ENCODE measurements at places on chromosomes 16 and 17. TPM values are rescaled to one million over a fixed set of nuclear protein-coding genes. Genes with fewer than 3 reads are reported as not detected.

The TBC1D3C gene
- total RNA-seq = not detected

GRCh38 chr17:15914400-15915170 is 30.3 kb upstream of the ADORA2B start:
- H3K4me1 ChIP-seq = peaks cover 8% of the 10 kb centered on the region
- no peak for DNase-seq
- no peak overlapping the region for H3K27ac ChIP-seq
- H3K36me3 ChIP-seq = no peaks in the 10 kb centered on the region
- H3K4me3 ChIP-seq = no peak overlapping the region
- no peaks in the 10 kb centered on the region for H3K27me3 ChIP-seq

GRCh38 chr17:50095626-50096037 is 481 bp downstream of the PDK2 start:
- no peaks in the 10 kb centered on the region for H3K27me3 ChIP-seq
- peaks cover 3% of the 10 kb centered on the region for H3K36me3 ChIP-seq
- H3K27ac ChIP-seq = peak overlapping the region; percentile 82
- DNase-seq = no peak
- H3K4me1 ChIP-seq = peaks cover 34% of the 10 kb centered on the region

DNA sequence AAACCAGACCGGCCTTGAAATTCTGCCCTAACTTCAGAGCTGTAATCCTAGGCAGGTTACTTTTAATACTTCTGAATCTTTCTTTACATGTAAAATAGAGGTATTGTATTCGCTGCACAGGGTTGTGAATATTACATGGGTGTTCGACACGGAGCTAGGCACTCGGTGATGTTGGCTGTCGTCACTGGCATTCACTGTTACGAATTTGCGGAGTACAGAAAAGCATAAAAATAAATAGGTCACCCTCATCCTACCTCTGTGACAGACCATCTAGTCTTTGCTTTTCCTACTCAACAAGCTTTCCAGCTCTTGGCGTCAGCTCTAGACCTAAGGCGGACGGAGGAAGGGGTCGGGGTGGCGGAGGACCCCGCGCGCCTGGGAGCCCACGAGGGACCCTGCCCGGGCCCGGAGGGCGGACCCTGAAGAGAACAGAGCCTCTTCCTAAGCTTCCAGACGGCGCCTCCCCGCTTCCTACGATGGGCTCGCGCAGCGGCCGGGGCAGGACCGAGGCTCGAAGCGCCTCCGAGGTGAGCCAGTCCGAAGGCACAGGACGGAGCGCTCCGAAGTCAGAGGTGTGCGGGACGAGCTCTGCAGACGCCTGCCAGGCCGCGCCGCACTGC is 879 bp upstream of the SPG7 start:
- H3K27me3 ChIP-seq = no peaks in the 10 kb centered on the region
- peak overlapping the region; percentile 94 for H3K4me3 ChIP-seq
- H3K4me1 ChIP-seq = peaks cover 56% of the 10 kb centered on the region
- no peak overlapping the region for H3K27ac ChIP-seq
- no peak for DNase-seq

DNA sequence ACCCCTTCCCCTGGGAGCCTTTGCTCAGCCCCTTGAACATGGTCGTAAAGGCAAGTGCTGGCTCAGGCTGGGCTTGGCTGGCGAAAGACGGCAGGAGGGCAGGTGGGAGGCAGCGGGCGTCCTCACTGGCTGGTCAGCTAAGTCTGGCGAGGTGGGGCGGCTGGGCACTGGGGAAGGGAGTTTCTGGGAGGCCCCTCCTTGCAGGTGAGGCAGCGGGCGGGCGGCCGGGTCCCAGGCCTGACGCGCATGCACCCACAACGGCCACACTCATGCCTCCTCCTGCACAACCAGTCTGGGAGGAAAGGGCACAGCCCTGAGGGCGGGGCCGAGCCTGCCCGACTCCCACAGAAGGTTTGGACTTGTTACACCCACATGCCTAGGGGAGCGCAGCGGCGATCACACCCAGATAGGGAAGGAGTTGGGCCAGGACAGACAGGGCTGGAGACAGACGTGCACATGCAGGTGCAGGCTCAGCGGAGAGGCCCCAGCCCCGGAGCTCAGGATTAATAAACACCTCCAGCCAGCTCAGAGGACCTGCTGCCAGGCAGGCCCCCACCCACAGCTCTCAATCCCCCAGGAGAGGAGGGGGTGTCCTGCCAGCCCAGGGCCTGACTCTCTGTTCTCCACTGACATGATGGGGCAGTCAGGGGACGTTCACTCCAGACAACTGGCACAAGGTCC is at the start of gene EVPL:
TSS of gene EVPL (minus strand) at position 148 of the 681 bp plus-strand sequence. CDS start at position 40, 108 bp downstream.
- H3K4me1 ChIP-seq = peaks cover 11% of the 10 kb centered on the region
- peak within 1 kb of the TSS; percentile 68 for H3K27ac ChIP-seq
- no peak within 1 kb of the TSS for H3K4me3 ChIP-seq
- peak; percentile 98 for DNase-seq

- no peak overlapping the region for H3K4me3 ChIP-seq
- H3K36me3 ChIP-seq = no peaks in the 10 kb centered on the region
- H3K27ac ChIP-seq = no peak overlapping the region
- no peaks in the 10 kb centered on the region for H3K27me3 ChIP-seq
- H3K4me1 ChIP-seq = peaks cover 5% of the 10 kb centered on the region
- DNase-seq = no peak
Measured at GRCh38 chr16:82042144-82042543, 7.1 kb downstream of the HSD17B2 start.

- no peak for DNase-seq
- no peak overlapping the region for H3K4me3 ChIP-seq
- H3K4me1 ChIP-seq = no peaks in the 10 kb centered on the region
- no peaks in the 10 kb centered on the region for H3K27me3 ChIP-seq
Measured at GRCh38 chr16:82470620-82471152, 156.1 kb upstream of the CDH13 start.

- peaks cover 6% of the 10 kb centered on the region for H3K36me3 ChIP-seq
- DNase-seq = peak; percentile 85
- H3K27me3 ChIP-seq = no peaks in the 10 kb centered on the region
- no peak overlapping the region for H3K27ac ChIP-seq
Measured at GRCh38 chr17:81291662-81292061, 3.4 kb downstream of the SLC38A10 start.

The FHOD1 gene
- 26.4 TPM for total RNA-seq

DNA sequence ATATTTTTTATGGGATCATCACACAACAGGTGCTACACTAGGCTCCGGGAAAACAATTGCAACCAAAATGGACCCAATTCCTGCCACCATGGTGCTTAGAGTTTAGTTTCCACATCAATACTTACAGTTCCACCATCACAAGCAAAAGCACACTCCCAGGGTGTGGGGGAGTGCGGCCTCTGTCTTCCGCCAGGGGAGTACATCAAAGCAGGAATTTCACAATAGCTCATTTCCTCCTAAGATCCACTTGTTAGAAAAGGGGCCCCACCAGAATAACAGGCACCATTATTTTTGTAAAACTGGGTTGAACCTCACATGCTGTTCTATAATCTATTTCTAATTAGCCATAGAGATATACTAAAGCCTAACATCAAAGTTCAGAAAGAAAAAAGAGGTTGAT is 44.3 kb upstream of the PSMD7 start:
- H3K4me1 ChIP-seq = no peaks in the 10 kb centered on the region
- no peaks in the 10 kb centered on the region for H3K36me3 ChIP-seq
- no peak for DNase-seq
- no peak overlapping the region for H3K27ac ChIP-seq

- DNase-seq = no peak
- H3K4me3 ChIP-seq = no peak overlapping the region
- no peak overlapping the region for H3K27ac ChIP-seq
- H3K36me3 ChIP-seq = no peaks in the 10 kb centered on the region
Measured at GRCh38 chr17:57420734-57421717, 164.7 kb downstream of the MSI2 start.

GRCh38 chr16:10362077-10362863 is 23.6 kb upstream of the ATF7IP2 start:
- no peaks in the 10 kb centered on the region for H3K27me3 ChIP-seq
- H3K27ac ChIP-seq = no peak overlapping the region
- no peak overlapping the region for H3K4me3 ChIP-seq
- no peak for DNase-seq
- no peaks in the 10 kb centered on the region for H3K4me1 ChIP-seq

DNA sequence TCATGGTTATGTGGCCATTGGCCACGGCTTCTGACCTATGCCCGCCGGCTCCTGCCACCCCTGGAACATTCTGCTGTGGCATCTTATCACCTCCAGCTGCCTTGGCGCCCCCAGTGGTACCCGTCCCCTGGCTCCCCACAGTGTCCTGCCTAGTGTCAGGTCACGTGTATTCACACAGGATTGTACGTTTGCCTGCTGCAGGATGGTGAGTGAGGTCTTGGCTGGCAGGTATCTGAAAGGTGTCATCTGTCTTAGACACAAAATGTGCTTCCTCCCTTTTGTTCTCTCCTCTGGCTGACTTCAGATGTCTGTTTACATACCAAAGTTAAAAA is 24.9 kb downstream of the DBNDD1 start:
- H3K4me1 ChIP-seq = peaks cover 4% of the 10 kb centered on the region
- no peak overlapping the region for H3K4me3 ChIP-seq
- H3K27me3 ChIP-seq = no peaks in the 10 kb centered on the region
- no peak for DNase-seq

DNA sequence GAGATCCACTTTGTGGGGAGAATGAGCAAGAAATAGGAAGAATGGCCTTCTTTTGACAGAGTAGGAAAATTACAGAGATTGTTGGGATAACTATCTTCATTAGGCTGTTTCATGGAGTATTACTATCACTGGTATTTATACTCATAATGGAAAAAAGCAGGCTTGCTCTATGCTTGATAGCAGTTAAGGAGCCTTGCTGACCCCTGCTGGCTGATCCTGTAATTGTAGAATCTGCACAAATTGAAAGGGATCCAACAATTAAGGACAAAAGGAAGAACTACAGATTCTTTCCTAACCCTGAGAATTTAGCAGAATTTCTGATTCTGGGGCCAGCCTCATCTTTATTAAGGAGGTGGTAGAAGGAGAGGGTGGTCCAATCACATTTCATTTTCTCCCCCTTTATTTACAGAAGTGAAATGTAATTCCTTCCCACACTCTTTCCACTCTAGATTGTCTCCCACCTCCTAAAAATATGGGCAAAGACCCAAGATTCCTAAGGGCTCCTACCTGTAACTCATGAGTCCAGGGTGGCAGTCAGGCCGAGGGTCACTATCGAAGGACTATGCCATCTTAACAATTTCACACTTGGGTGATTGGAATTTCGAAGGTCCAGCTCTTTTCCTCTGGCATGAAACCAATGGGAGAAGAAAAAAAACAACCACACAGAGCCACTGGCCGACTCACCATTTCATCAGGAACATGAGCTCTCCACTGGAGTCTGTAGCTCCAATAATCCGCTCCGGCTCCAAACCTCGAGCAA is 26.3 kb downstream of the NFE2L1 start:
- peaks cover 51% of the 10 kb centered on the region for H3K4me1 ChIP-seq
- H3K36me3 ChIP-seq = no peaks in the 10 kb centered on the region
- no peaks in the 10 kb centered on the region for H3K27me3 ChIP-seq
- H3K4me3 ChIP-seq = no peak overlapping the region
- DNase-seq = peak; percentile 86

The NOTUM gene
- total RNA-seq = not detected

- no peak overlapping the region for H3K27ac ChIP-seq
- no peaks in the 10 kb centered on the region for H3K27me3 ChIP-seq
- DNase-seq = no peak
- H3K36me3 ChIP-seq = no peaks in the 10 kb centered on the region
- H3K4me3 ChIP-seq = no peak overlapping the region
- H3K4me1 ChIP-seq = no peaks in the 10 kb centered on the region
Measured at GRCh38 chr16:7456211-7456610, 123.6 kb downstream of the RBFOX1 start.

- H3K27me3 ChIP-seq = no peaks in the 10 kb centered on the region
- no peak overlapping the region for H3K27ac ChIP-seq
- H3K4me1 ChIP-seq = peaks cover 7% of the 10 kb centered on the region
- no peak for DNase-seq
Measured at GRCh38 chr16:73124097-73124652, 76.2 kb upstream of the ZFHX3 start.

- no peak overlapping the region for H3K27ac ChIP-seq
- H3K4me3 ChIP-seq = no peak overlapping the region
- H3K4me1 ChIP-seq = peaks cover 18% of the 10 kb centered on the region
- DNase-seq = no peak
Measured at GRCh38 chr17:57578608-57579225, 166.4 kb downstream of the CCDC182 start.

- H3K27me3 ChIP-seq = no peaks in the 10 kb centered on the region
- H3K4me1 ChIP-seq = peaks cover 9% of the 10 kb centered on the region
- no peak overlapping the region for H3K4me3 ChIP-seq
- DNase-seq = no peak
Measured at GRCh38 chr17:75662511-75662910, 4.4 kb downstream of the RECQL5 start.

- no peak overlapping the region for H3K27ac ChIP-seq
- no peak for DNase-seq
- no peaks in the 10 kb centered on the region for H3K27me3 ChIP-seq
- H3K36me3 ChIP-seq = no peaks in the 10 kb centered on the region
- H3K4me1 ChIP-seq = no peaks in the 10 kb centered on the region
Measured at GRCh38 chr16:23194497-23195221, 12.1 kb downstream of the SCNN1G start.

GRCh38 chr17:82205720-82206508 is 6.7 kb downstream of the CCDC57 start:
- H3K36me3 ChIP-seq = no peaks in the 10 kb centered on the region
- H3K4me1 ChIP-seq = peaks cover 4% of the 10 kb centered on the region
- peak; percentile 88 for DNase-seq
- H3K27ac ChIP-seq = peak overlapping the region; percentile 85
- H3K27me3 ChIP-seq = no peaks in the 10 kb centered on the region

GRCh38 chr17:4553669-4554068 is 1.5 kb downstream of the MYBBP1A start:
- no peaks in the 10 kb centered on the region for H3K27me3 ChIP-seq
- H3K4me3 ChIP-seq = no peak overlapping the region
- H3K27ac ChIP-seq = no peak overlapping the region
- DNase-seq = no peak
- peaks cover 17% of the 10 kb centered on the region for H3K4me1 ChIP-seq

DNA sequence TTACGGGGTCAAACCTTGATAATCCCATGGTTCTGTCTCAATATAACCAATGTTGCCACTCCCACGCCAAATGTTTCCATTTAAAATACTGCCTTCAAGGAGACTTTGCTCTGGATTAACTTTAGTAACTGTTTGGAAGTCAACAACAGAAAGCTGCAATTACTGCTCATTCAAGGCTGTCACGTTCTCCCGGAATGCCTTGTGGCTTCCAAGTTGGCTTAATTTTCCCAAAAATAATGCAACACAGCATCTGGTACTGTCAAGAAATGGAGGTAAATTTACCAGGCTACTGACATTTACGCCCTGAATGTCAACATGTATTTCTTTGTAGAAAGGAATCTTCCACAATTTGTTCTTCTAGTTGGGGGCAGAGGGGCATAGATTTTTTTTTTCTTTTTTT is 38.2 kb downstream of the GPRC5B start:
- H3K27me3 ChIP-seq = no peaks in the 10 kb centered on the region
- no peak overlapping the region for H3K27ac ChIP-seq
- H3K4me3 ChIP-seq = no peak overlapping the region
- H3K4me1 ChIP-seq = no peaks in the 10 kb centered on the region
- no peaks in the 10 kb centered on the region for H3K36me3 ChIP-seq

GRCh38 chr16:89094252-89094879 is 714 bp downstream of the ACSF3 start:
- peak; percentile 10 for DNase-seq
- H3K4me3 ChIP-seq = peak overlapping the region; percentile 85
- no peaks in the 10 kb centered on the region for H3K27me3 ChIP-seq
- H3K4me1 ChIP-seq = peaks cover 24% of the 10 kb centered on the region
- no peaks in the 10 kb centered on the region for H3K36me3 ChIP-seq
- H3K27ac ChIP-seq = no peak overlapping the region

GRCh38 chr17:16378636-16379282 is 2.1 kb upstream of the UBB start:
- no peak overlapping the region for H3K4me3 ChIP-seq
- H3K36me3 ChIP-seq = peaks cover 7% of the 10 kb centered on the region
- H3K4me1 ChIP-seq = peaks cover 14% of the 10 kb centered on the region
- no peak for DNase-seq

The PLXDC1 gene
- 8.2 TPM for total RNA-seq
